Heart right ventricle (tissue), 16 donors: ENCODE measurements at places on chromosomes 6 and 20. TPM values are rescaled to one million over a fixed set of nuclear protein-coding genes. Genes with fewer than 3 reads are reported as not detected.
A peak's percentile ranks its signal among the peaks of the same experiment; 100 is the strongest.

BICRAL gene
- polyA plus RNA-seq, result 3.5 TPM

GSTA3 gene
- not detected for polyA plus RNA-seq

PRELID3B gene
- polyA plus RNA-seq, result 11.5 TPM

C20orf202 gene
- polyA plus RNA-seq, result 0.23 TPM

TCF15 gene
- polyA plus RNA-seq, result 12.8 TPM

GRCh38 chr20:37922016-37922415 is 19.1 kb downstream of the VSTM2L start:
- DNase-seq, result no peak

DNA sequence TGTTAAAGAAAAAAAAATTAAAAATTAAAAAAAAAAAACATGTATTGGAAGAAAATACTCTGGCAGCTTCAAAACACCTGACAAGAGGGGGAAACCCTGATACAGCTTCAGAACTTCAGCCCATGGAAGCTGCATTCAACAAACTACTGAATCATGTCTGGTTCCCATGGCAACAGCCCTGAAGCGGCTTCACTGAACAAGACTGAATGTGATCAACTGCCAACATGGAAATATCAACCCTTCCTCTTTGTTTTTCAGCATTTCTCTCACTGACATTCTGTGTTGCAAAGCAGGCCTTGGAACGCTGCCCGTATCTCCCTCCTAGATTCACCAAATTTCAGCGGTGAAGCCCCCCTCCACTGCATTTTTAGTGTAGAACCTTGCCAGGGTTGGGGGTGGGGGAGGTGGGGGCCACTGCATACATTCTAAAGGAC is 91.3 kb upstream of the SHLD1 start:
- DNase-seq, result peak; percentile 33

DNA sequence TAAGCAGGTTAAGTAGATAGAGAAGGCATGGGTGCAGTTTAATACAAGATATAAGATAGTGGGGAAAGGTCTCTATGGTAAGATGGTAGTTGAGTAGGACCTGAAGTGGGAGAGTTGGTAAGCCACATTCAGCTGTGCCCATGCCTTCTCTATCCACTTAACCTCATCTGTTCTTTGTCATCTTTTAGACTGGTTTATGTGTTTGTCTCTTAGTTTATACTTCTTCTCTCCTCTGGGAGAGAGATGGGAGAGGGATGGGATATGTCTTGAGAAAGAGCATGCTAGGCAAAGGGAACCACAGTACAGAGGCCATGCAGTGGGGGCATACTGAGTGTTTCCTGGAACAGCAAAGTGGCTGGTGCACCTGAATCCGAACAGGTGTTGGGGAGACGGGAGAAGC is 46.7 kb downstream of the KIZ start:
- no peak for DNase-seq

GRCh38 chr6:146901940-146902816 is 302.0 kb upstream of the STXBP5 start:
- DNase-seq, result no peak

DNA sequence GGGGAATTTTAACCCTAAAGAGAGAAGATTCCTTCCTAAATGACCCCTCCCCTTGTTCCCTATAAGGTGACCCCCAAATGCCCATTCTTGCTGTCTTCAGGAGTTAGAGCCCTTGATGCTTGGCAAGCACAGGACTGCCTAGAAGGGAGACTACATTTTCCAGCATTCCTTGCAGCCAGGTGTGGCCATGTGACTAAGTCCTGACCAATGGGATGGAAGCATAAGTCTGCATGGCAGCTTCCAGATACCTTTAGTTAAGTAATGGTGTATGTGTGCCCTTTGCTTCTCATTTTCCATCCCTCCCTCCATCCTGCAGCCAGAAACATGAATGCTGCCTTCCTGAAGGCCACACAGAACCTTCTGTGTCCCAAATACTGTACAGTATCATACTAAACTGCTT is 5.5 kb downstream of the BFSP1 start:
- DNase-seq, result no peak

DNA sequence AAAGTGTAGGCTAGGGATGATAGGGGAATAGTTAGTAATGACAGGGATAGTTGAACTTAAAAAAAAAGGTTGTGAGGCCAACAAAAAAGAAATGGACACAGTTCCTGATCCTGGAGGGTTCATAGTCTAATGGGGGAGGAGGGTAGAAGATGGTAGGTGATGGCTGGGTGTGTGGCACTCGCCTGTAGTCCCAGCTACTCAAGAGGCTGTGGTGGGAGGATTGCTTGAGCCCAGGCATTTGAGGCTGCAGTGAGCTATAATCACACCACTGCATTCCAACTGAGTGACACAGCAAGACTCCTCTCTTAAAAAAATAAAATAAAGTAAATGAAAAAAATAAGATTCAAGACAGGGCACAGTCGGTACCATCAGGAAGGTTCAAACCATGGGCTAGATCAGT is 2.4 kb upstream of the MICB start:
- DNase-seq, result no peak

- no peak for DNase-seq
Observed at GRCh38 chr6:155040901-155041650, 46.0 kb downstream of the TIAM2 start.

DNA sequence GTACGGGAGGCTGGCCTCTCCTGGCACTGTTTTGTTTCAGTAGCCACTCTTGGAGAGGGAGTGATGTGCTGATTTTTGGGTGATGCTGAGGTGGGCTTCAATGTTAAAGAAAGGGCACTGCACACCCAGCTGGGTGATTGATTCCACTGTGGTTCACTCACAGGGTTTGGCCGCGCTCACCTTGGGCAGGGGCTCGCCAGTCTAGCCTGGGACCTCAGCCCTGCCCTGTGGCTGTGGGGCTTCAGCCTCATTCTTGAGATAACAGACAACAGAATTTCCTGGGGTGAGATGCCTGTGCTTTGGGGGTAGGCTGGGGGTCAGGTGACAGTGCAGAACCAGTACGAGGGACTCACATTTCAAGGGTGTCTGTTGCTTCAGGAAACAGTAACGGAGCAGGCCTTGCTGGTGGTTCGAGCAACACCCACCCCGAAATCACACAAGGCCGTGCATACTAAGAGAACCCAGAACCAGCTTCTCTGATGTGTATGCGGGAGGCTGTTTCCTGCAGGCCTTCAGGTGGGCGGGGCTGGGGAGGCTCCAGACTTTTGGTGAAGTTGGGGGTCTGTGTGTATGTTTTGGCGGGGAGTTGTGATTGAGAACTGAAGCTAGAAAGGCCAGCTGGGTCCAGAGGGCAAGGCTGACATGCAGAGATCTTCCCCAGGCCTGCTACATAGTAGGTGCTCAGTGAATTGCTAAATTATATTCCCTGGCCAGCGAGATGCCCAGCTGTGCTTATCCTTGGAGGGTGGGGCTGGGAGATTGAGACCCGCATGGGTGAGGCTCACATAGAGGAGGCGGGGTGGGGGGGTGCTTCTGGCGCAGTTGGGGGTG is 154.2 kb upstream of the RNF24 start:
- no peak for DNase-seq

DNA sequence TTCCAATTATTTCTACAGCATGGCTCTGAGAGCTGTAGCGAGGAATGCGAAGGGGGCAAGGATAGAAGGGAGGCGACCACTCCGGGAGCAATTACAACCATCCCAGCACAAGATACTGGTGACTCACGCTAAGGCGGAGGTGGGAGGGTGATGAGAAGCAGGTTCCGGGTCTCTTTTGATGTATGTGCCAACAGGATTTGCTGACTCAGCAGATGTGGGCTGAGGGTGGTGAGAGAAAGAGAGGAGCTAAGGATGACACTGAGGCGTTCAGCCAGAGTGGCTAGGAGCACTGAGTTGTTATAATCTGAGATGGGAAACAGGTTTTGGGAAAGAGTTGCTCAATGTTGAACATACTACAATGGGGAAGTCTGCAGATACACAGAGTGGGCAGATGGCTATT is 9.3 kb upstream of the TXNDC5 start:
- DNase-seq, result no peak

DNA sequence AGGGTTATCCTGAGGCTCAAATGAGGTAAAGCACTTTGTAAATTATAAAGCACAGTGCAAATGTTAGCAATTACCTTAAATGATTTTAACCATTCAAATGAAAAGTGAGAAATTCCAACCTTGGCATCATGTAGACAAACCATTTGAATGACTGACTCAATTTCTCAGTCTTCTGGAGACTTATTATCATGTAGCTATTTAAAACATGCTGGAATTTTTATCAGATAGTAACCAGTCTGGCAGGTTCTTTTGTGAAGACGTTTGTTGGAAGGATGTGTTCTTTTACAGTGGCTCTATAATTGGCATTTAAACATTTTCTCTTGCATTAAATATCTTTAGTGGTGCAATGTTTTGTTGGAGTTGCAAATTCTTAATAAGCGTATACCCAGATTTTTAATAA is 386.6 kb downstream of the NKAIN2 start:
- DNase-seq, result no peak

DNA sequence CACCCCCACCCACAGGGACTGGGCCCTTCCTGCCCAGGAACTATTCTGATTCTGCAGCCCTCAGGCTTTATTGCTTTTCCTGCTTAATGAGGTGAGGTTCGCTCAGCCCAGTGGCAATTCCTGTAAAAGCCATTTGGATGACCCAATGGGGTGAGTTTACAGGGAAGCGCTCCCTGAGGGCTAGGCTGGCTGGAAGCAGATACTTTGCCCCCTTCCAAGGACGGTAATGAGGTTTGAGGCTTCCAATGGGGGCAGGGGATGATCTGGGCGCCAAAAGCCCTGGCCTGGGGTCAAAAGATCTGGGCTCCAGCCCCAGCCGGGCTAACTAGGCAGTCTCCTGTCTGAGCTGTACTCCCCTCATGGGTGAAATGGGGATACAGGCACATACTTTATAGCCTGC is 41.8 kb downstream of the RIPOR3 start:
- DNase-seq, result no peak

- no peak for DNase-seq
Observed at GRCh38 chr20:15895560-15896084, 677.6 kb downstream of the KIF16B start.

DNA sequence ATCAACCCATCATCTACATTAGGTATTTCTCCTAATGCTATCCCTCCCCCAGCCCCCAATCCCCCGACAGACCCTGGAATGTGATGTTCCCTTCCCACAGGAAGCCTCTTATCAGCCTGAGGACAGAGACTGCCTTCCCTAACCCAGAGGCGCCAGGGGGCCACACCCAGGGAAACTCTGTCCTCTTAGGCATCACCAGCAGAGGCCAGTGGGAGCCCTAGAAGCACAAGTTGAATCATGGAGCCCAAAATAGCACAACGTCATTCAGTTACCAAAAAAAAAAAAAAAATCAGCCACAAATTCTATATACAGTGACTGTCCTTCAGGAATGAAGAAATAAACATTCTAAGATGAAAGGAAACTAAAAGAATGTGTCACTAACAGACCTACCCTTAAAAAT is 625.7 kb downstream of the TFAP2A start:
- no peak for DNase-seq

- DNase-seq, result no peak
Observed at GRCh38 chr6:91240878-91241603, 654.2 kb upstream of the MAP3K7 start.

DNA sequence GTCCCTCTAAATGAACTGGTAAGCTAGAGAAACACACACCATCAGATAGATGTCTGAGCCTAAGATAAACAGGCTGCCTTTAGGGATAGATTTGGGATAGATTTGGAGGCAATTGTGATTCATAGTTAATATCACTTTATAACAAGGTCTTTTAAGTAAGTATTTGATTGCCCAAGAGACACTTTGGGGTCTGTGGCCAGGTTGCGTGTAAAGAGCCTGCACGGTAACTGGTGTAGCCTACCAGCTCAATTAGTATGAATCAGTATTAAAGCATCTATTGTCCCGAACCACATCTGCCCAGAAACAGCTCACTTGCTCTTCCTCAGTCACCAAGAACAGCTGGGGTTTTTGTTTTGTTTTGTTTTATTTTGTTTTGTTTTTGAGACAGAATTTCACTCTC is 193.3 kb downstream of the SASH1 start:
- no peak for DNase-seq

- no peak for DNase-seq
Observed at GRCh38 chr6:75154973-75155372, 50.9 kb downstream of the COL12A1 start.
